Keratinocyte (primary cell): ENCODE measurements at places on chromosomes 7 and 10. TPM values are rescaled to one million over a fixed set of nuclear protein-coding genes. Genes with fewer than 3 reads are reported as not detected.

DNA sequence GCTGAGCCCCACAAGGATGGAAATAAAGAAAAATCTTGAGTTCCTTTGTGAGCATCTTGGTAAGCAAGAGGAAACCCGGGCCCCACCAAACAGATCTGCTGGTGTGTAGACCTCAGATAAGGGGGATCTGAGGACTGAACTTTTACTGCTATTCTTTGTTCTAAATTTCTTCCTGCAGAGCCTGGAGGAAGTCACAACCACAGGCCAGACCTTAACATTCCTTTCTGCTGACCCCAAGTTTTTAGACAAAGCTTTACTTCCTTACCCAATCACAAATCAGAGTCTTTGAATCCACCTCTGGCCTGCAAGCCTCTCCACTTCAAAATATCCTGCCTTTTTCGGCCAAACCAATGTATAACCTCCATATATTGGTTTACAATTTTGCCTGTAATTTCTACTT lies 352.6 kb upstream of the AUTS2 start:
- DNase-seq, result no peak
- no peaks in the 10 kb centered on the region for H3K4me1 ChIP-seq
- no peak overlapping the region for H3K27ac ChIP-seq
- H3K27me3 ChIP-seq, result no peaks in the 10 kb centered on the region
- no peak overlapping the region for H3K4me3 ChIP-seq
- H3K36me3 ChIP-seq, result no peaks in the 10 kb centered on the region

GRCh38 chr10:113957013-113957412 lies 86.7 kb upstream of the ADRB1 start:
- DNase-seq, result no peak
- H3K4me3 ChIP-seq, result no peak overlapping the region
- H3K4me1 ChIP-seq, result peaks cover 12% of the 10 kb centered on the region
- H3K27me3 ChIP-seq, result no peaks in the 10 kb centered on the region

- no peak overlapping the region for H3K27ac ChIP-seq
- H3K36me3 ChIP-seq, result no peaks in the 10 kb centered on the region
- H3K4me1 ChIP-seq, result no peaks in the 10 kb centered on the region
- H3K4me3 ChIP-seq, result no peak overlapping the region
Measured at GRCh38 chr7:89334797-89335196, 539.3 kb upstream of the TEX47 start.

GRCh38 chr7:90817846-90818245 lies 221.7 kb downstream of the CDK14 start:
- H3K4me1 ChIP-seq, result no peaks in the 10 kb centered on the region
- DNase-seq, result no peak
- H3K27ac ChIP-seq, result no peak overlapping the region
- H3K4me3 ChIP-seq, result no peak overlapping the region
- no peaks in the 10 kb centered on the region for H3K36me3 ChIP-seq

CYP2E1 gene
- polyA plus RNA-seq, result 0.73 to 0.77 TPM (median 0.77 TPM) in 3 replicates

HOXA6 gene
- polyA plus RNA-seq, result 0.52 to 0.72 TPM (median 0.54 TPM) in 3 replicates

SHTN1 gene
- 11.5 to 21.3 TPM (median 16.0 TPM) in 3 replicates for polyA plus RNA-seq

- H3K36me3 ChIP-seq, result no peaks in the 10 kb centered on the region
- H3K4me3 ChIP-seq, result no peak overlapping the region
- H3K27me3 ChIP-seq, result no peaks in the 10 kb centered on the region
- no peak for DNase-seq
Measured at GRCh38 chr10:15591431-15591830, 128.3 kb downstream of the ITGA8 start.

GRCh38 chr7:1059200-1060091 lies 15.1 kb downstream of the GPR146 start:
- peaks cover 25% of the 10 kb centered on the region for H3K4me1 ChIP-seq
- no peak overlapping the region for H3K4me3 ChIP-seq
- no peak for DNase-seq
- no peaks in the 10 kb centered on the region for H3K27me3 ChIP-seq
- peaks cover 6% of the 10 kb centered on the region for H3K36me3 ChIP-seq

CTAGE8 gene
- 0.50 to 0.88 TPM (median 0.52 TPM) in 3 replicates for polyA plus RNA-seq

DNA sequence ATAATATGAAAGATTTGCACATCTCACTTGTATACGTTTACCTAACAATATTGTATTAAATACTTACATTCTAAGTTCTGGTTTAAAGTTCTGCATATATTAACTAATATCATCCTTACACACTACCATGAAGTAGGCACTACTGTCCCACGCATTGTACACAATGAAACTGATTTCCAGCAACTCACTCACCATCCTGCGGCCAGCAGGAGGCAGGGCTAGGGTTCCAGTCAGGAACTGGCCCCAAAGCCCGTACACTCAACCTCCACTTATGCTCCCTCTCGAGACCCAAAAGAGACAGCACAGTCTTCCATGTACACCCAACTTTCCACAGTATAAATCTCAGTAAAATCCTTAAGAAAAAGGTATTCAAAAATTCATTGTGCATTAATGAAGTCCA lies 41.4 kb downstream of the GRID1 start:
- H3K4me3 ChIP-seq, result no peak overlapping the region
- H3K36me3 ChIP-seq, result no peaks in the 10 kb centered on the region
- H3K27me3 ChIP-seq, result no peaks in the 10 kb centered on the region
- H3K27ac ChIP-seq, result no peak overlapping the region
- no peak for DNase-seq
- H3K4me1 ChIP-seq, result no peaks in the 10 kb centered on the region

HHEX gene
- polyA plus RNA-seq, result not detected in 3 replicates

DNA sequence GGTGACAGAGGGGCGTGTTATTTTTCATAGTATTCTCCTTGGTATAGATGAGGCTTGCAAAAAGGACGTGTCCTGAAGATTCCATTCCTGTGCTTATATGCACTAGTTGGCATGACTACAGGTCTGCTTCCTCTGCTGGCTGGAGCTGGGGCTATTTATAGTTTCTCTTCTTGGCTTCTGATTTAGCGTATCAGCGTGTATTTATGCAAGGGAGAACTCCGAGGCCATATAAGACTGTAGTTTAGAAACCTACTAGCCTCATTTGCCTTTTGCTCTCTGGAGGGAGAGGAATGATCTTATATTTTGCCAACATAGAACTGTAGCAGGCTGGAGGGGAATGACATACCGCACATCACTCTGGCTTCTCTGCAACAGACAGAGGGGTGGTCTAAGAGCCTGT lies 39.7 kb downstream of the CACNB2 start:
- no peak for DNase-seq
- no peak overlapping the region for H3K27ac ChIP-seq
- H3K36me3 ChIP-seq, result no peaks in the 10 kb centered on the region
- peaks cover 2% of the 10 kb centered on the region for H3K4me1 ChIP-seq
- no peak overlapping the region for H3K4me3 ChIP-seq

DNA sequence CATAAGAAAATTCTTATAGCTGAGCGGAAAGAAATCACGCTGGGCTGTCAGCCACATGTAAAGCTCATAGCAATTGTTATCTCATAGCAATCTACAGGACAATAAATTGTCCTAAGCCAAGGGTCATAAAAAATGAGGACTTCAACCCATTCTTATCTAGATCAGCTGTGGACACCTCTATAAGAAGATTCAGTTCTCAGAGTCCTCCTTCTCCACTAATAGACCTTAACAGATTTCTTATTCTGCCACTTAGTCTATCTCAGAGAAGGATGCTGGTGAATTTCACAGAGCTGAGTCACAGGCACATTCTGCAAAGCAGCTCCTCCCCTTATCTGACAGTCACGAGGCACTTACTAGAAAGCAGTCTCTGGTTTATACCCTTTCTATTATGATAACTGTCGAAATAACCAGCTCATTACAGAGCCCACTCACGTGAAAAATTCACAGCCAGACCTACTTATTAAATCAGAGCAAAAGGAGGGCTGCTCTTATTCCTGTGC lies 185.3 kb upstream of the PCLO start:
- no peaks in the 10 kb centered on the region for H3K36me3 ChIP-seq
- H3K4me3 ChIP-seq, result no peak overlapping the region
- H3K4me1 ChIP-seq, result no peaks in the 10 kb centered on the region
- H3K27ac ChIP-seq, result no peak overlapping the region
- no peak for DNase-seq

- H3K27ac ChIP-seq, result peak overlapping the region; percentile 99
- no peaks in the 10 kb centered on the region for H3K36me3 ChIP-seq
- H3K27me3 ChIP-seq, result no peaks in the 10 kb centered on the region
- H3K4me3 ChIP-seq, result peak overlapping the region; percentile 66
Measured at GRCh38 chr10:61903221-61903927, 1.9 kb downstream of the ARID5B start.

- H3K4me3 ChIP-seq, result no peak overlapping the region
- DNase-seq, result no peak
- no peaks in the 10 kb centered on the region for H3K27me3 ChIP-seq
- H3K27ac ChIP-seq, result no peak overlapping the region
- peaks cover 9% of the 10 kb centered on the region for H3K4me1 ChIP-seq
- H3K36me3 ChIP-seq, result no peaks in the 10 kb centered on the region
Measured at GRCh38 chr7:132782777-132783640, 206.7 kb upstream of the PLXNA4 start.
